ENCODE measurements at places on chromosomes 12 and 14.

DNA sequence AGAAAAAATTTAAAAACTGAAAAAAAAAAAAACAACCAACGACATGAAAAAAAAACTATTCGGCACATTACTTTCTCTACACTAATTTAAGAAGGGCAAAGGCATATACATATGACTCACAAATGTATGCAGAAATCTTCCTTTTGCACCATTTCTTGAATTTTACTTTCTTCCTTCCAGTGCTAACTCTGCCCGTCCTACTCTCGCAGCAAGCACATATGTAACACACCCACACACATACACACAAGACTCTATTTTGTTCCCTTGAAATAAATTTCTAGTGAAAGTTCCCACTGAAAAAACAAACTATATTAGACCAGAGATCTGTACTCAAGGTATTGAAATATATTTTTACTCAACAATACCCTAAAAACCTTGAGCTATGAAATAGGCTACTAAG, 14.6 kb downstream of the BTG1 start:
- no peak for DNase-seq

- DNase-seq: no peak
These were observed 24.5 kb downstream of the SSH1 start for GRCh38 chr12:108832730-108833354.

- DNase-seq: no peak
These were observed 18.3 kb downstream of the DEGS2 start for GRCh38 chr14:100141098-100141497.

DNA sequence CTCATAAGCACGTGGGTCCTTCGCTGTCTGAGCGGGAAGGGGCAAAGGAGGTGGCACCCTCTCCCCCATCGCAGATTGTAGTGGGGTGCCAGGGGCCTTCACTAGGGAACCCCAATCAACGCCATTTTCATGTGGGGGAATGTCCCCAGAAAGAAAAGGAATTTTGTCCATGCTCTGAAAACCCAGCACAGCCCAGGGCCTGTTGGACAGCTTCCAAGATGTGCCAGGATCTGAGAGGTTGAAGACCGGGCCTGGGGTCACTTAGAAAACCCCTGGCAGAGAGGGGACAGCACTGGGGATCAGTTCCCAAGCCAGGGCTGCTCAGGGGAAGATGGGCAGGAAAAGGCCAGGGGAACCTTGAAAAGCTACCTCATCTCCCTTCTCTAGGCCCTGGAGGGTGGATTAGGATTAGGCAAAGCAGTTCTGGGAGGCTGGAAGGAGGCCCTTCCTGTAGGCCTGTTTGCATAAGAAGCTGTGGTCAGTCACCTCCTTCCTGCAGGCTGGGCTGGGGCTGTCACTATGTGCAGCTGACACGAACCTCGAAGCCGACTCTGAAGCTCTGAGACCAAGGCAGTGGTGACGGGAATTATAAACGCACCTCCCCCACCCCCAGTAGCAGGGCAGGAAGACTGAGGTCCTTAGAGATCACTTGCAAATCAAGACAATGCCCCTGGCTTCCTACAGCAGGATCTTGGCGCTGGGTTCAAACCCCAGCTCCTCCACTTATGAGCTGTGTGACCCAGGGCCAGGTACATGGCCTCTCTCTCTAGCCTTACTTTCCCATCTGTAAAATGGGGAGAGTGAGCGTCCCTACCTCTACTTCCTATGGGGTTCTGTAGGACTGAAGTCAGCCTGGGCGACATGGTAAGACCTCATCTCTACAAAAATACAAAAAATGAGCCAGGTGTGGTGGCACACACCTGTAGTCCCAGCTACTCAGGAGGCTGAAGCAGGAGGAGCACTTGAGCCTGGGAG, 29.0 kb downstream of the TESC start:
- DNase-seq: no peak

GRCh38 chr12:75859868-75860267, 171.7 kb downstream of the PHLDA1 start:
- DNase-seq: no peak

GRCh38 chr12:79769189-79769859, 78.6 kb upstream of the PAWR start:
- DNase-seq: no peak

- no peak for DNase-seq
These were observed 30.0 kb downstream of the SLC39A9 start for GRCh38 chr14:69428289-69428998.

DNA sequence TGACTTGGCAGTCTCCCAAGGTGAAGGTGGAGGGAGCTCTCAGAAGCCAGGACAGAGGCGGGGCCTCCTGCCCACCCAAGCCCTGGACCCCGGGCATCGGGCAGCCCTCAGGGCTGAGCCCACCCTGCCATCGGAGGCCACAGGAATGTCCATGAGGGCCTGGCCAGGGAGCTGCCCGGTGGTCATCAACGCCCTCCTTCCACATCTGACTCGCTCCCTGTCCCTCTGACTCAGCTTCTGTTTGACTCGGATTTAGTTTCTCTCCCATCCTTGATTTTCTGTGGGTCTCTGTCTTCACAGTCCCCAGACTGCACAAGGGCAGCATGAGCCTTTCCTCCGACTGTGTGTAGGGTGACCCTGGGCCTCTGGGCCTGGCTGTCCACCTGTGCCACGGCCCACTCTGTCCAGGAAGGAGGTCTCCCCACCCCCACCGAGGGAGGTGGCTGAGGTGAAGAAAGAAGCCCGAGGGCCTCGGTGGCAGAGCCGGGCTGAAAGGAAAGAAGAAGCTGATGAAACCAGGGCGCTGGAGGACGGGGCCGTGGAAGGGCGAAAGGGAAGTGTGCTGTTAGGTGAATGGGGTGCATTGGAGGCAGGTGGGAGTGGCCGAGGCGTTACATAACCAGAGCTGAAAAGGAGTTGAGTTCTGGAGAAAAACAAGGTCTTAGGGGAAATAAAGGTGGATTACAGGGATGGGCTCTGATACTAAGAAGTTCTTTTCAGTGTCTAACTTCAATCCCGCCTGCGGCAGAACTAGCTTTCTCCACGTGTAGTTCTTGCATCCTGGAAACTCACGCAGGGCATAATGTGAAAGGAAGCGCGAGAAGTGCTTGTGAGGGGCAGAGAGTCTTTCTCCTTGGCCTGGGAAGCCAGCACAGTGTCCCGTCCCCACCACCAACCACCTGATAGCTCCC, 16.7 kb upstream of the TMEM106C start:
- no peak for DNase-seq

DNA sequence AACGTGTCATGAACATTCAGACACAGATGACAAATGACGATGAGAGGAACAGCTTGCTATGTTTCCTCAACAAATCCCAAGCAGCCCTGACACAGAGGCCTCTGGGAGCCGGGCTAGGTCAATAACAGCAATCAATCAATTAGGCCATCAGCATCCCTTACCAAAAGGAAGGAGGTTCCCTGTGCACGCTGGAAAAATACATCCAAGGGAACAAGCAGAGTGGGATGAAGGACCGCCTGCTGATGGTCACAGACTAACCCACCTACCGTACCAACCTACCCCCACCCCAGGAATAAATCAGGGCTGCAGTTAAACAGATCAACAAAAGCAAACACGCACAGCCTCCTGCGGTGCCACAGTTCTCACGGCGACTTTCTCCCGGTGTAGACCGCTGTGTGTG, 265.1 kb upstream of the SFSWAP start:
- no peak for DNase-seq

DNA sequence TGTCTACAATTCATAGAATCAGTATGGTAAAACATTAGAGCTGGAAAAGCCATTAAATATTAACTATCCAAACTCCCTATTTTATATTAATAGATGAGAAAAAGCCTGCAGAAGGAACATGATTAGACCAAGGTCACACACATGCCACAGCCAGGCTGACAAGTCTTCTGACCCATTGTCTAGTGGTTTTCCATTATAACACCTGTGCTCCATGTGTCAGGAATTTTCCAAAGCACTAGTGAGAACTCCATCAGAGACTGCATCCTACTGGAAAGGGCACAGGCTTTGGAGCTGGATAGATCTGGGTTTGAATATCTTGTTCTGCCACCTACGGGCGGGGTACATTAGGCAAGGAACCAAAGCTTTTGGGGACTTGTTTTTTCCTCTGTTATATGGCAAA, 325.5 kb downstream of the RAD51B start:
- DNase-seq: no peak

DNA sequence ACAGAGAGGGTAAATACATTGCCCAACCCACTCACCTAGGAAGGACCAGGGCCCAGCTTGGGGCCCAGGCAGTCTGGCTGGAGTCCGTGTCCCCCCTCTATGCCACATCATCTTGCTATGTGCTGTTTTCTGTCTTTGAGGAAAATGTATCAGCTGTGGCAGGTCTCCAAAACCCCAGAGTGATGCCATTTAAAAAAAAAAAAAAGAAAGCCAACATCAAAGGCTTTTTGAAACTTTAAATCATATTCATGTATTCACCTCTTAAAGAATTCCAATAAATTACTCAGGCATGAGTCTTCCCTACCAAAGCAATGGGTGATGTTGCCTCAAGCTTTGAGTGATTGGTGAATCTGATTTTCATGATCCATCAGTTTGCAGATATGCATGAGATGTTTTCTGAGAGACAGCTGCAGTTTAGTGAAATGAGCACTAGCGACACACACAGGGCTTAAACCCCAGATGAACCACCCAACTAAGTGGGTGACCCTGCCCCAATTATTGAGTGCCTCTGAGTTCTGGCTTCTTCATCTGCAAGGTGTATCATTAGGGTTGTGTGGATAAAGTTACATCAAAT, 6.1 kb downstream of the KRT81 start:
- DNase-seq: no peak

- no peak for DNase-seq
These were observed 50.4 kb downstream of the SLC24A4 start for GRCh38 chr14:92373336-92373735.

GRCh38 chr12:2229661-2230539, 177.1 kb downstream of the CACNA1C start:
- no peak for DNase-seq

GRCh38 chr12:17206553-17206952, 600.6 kb upstream of the LMO3 start:
- DNase-seq: no peak

GRCh38 chr14:50937800-50938199, 6.5 kb downstream of the PYGL start:
- DNase-seq: no peak

DNA sequence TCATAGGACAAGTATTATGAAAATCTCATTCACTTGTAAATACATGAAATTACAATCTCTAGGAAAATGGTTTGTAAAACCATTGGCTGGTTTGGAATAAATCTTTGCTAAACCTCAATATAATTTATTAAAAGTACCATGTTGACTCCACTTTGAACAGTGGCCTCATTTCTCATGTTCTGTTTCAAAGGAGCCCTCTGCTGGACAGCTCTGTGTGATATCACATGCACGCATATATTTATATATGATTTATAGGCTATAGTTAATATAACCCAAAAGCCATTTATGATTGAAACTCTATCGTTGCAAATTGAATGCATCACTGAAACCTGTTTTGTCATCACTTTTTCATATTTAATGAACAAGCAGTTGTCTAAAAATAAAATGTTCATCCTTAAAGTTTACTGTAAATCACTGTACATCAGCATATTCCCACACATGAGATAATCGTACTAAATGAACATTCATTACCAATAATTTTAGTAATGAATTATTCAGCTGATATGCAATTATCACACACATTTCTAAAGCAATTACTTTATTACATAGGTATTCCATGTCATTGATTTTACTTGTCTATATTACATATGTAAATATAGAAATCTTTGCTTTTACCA, 493.8 kb downstream of the NPAS3 start:
- no peak for DNase-seq

DNA sequence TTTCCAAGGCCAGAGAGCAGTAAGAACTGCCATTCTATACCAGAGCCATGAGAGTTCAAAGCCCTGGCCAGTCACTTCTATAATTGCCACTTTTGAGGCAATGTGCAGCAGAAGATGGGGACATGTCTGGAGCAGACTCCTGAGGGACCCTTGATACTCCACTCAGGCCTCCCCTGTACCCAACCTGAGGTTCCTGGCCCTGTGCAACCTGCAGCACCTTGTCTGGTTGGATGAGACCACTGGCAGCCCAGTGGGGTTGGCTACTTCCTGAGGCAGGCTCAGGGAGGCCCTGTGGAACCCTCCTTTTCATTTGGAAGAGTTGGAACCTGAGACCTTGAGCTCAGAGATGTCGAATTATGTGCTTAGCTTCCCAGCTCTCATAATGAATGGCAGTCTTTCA, 54.4 kb downstream of the GALNT16 start:
- no peak for DNase-seq

DNA sequence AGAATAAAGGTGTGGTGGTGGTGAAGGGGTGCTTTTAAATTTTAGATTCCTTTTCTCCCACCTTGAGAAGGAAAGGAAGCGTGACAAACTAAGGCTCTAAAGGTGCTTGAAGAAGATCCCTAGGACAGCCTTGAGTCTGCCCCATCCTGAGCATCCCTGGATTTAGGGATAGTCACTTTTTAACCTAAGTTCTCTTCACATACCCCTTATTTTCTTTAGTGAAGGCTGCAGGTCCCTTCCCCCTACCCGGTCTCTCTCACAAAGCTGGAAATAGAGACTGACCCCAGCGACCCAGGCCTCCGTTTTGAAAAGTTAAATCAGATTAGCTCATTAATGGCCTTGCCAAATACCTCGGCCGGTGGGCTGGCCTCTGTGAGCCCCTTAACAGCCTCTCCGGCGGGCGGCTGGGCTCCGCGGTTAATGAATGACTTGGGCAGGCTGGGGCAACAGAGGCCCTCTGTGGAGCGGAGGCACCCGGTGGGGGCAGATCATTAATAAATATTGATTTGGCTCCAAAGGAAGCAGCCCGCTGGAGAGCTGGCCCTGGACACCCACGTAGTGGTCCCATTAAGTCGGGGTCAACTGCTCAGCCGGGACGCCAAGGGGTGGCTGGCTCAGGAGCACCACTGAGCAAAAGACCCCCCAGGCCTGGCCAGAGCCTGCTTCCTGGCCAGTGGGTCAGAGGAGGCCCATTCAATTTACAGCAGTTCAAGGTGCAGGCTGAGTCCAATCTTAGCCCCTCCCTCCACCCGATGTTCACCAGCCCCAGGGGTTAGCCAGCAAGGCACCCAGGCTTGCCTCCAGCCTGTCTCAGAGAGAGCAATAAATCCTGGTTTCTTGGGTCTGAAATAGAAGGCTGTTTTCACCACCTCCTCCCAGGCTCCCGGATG, 31.8 kb downstream of the PAH start:
- no peak for DNase-seq

DNA sequence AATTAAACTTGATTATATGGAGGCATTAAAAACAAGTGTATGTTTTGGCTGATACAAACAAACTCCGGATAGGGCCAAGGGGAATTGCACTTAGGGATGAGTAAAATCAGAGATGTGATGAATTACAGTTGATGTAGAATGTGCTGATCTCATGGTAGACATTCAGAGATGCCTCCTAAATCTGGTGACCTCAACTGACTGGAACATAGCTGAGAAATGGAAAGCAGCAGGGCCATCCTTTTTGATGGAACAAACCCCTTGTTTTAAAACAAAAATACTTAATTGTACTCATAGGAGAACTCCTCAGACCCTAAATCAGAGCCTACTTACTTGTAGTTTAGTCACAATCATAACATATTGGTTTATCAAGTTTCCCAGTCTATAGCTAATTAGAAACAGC, 122.8 kb downstream of the C12orf75 start:
- no peak for DNase-seq
